ENCODE measurements at places on chromosomes 16 and 17.
A peak's percentile ranks its signal among the peaks of the same experiment; 100 is the strongest.

DNA sequence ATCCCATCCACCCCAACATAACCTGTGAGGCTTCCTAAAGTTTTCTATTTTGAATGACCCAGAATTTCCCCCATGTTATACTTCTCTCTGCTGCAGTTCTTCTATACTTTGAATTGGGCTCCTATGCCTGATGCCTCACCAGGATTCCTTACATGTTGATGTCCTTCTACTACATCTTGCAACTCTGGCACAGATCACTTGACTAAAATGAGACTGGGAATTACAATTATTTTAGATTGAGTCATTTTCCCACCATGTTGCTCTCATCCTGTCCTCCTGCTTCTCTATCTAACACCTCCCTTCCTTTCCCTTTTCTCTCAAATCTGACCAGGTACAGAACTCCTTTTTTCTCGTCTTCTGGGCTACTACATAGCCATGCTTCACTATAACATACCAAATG is 314.0 kb upstream of the KCNJ16 start:
- no peak for DNase-seq

DNA sequence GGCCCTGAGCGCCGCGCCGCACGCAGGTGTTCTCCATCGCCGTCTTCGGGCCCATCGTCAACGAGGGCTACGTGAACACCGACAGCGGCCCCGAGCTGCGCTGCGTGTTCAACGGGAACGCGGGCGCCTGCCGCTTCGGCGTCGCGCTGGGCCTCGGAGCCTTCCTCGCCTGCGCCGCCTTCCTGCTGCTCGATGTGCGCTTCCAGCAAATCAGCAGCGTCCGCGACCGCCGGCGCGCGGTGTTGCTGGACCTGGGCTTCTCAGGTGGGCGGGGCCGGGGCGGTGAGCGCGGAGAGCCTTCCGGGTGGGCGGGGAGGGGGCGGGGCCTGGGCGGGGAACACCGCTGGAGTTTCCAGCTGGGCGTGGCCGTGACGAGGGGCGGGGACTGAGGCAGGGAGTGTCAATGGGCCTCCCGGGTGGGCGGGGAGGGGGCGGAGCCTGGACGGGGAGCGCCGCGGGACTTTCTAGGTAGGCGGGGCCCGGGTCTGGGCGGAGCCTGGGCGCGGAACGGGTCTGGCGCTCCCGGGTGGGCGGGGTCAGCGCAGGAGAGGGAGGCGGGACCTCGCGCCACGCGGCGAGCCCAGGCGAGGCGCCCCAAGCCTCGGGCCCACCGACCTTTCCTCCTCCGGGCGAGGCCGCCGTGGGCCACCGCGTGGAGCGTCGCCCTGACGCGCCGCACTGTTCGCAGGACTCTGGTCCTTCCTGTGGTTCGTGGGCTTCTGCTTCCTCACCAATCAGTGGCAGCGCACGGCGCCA is 2.4 kb downstream of the SYNGR3 start:
- peak; percentile 83 for DNase-seq

DNA sequence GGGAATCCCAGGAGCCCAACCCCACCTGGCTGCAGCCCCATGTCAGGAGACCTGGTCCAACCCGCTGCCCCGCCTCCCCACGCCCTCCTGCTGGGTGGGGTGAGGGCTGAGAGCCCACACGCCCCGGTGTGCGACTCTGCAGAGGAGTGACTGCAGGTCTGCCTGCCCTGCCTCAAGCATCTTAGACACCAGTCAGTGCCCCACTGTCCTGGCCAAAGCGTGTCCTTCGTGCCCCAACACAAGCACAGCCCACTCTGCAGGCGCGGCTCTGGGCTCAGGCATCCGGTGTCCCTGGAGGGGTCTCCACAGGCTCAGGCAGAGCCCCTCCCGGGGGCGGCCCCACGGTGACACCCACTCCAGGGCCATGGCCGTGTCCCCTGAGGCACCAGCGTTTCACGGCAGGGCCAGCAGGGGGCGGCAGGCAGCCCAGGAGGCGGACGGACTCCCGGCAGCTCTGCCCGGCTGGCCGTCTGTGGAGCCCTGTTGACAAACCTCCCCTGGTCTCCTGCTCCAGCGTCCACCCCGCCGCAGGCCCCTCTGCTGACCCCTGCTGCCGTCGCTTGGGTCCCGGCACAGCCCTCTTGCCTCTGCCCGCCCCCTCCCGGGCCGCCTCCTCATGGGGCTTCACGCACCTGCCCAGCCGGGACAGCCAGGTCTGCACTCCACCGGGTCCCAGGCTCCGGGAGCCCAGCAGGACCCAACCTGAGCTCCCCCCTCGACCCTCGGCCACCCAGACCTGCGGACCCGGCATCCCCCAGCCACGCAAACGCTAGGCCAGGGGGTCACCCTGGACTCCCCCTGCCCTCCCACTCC is 8.6 kb upstream of the UBE2I start:
- DNase-seq = no peak

GRCh38 chr16:10949424-10949970 is 5.1 kb downstream of the CLEC16A start:
- DNase-seq = no peak

GRCh38 chr17:71339206-71339605 is 781.6 kb upstream of the SOX9 start:
- DNase-seq = no peak

- no peak for DNase-seq
Measured at GRCh38 chr16:76502555-76502954, 225.4 kb downstream of the CNTNAP4 start.

DNA sequence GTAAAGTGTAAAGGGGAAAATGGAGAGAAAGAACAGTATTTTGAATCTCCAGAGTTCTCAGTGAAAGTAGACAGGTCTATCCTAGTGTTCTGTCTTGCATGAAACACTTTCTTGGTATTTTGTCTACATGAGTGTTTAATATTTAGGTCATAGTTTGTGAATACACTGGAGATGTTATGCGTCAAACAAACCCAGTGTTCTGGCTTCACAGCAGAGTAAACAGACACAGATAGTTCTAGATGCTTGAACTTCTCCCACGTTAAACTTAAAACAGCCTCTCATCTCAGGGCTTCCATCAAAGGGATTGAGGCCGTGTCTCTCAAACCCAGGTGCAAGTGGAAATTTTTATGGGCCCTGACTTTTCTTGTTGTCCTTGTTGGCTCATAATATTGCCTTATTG is 48.3 kb downstream of the RBFOX1 start:
- no peak for DNase-seq

DNA sequence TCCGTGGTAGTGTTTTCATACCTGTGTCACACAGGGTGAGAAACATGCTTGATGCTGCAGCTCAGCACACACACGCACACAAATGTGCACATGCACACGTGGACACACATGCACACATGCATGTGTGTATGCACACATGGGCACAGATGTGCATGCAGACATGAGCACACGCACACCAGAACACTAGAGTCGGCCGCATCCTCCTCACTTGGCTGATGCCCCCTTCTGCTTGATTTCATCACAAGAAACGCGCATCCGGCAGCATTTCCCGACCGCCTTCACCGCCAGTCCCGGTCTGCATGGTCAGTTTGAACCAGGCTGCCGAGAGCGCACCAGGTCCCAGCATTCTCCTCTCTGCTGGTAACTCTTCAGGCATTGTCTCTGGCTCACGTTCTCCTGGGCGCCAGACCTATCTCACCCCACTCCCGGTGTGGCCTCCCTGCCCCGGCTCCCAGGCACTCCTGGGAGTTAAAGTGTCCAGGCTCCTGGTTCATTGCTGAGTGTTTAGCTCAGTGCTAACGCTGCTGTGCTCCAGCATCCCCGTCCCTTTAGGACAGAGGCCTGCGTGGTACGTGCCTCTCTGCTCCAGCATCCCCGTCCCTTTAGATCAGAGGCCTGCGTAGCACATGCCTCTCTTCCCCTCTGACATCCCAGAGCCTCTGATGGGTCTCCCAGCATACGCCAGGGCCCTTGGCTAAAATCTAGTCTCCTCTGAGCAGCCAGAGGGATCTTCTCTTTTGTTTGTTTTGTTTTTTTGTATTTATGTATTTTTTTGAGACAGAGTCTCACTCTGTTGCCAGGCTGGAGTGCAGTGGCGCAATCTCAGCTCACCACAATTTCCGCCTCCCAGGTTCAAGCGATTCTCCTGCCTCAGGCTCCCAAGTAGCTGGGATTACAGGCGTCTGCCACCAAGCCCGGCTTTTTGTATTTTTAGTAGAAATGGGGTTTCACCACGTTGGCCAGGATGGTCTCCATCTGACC is 16.0 kb downstream of the BAIAP2 start:
- no peak for DNase-seq

All from left renal pelvis (tissue), 4 donors.